Muscle of arm (tissue), 14 donors: ENCODE measurements at places on chromosomes 11 and 22.

DNA sequence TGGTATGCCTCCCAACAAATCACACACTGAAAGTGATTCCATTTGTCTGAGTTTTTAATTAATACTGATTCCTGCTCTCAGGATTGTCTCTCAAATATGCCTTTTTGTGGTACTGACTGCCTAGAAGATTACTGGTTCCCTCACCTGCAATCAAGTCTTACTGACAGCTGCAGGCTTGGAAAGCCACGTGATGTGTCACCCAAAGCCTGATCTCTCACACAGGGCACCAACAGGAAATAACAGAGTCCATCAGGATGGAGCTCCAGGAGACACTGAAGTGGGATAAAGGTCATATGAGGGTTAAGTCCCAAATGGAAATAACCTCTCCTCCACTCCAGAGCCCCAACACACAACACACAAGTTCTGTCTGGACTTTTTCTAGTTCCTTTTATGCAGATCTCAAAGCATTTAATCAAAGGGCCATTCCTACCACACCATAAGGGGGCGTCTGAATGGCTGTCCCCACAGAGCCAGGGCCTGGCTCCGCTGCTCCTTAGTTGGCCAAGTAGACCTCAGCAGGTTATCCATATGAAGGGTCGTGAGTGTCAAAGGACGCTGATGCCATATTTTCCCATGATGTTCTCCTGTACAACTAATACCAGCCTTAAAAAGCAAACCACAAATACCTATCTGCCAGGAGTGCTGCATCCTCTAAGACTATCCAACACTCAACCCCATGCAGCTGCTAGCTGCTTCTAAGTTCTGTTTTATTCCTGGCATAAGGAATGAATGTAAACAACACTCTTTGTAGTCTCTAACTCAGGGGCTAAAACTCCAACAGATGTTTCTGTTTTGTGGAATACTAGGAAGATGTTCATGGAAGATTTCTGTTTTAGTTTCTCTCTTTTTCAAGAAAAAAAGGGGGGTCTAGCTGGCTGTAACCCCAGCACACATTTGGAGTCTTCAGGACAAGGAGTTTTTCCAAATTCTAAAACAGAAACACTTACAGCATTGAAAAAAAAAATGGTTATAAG is 13.0 kb downstream of the SCUBE2 start:
- DNase-seq: peak; percentile 48

GRCh38 chr11:14835496-14836492 is 56.2 kb downstream of the CYP2R1 start:
- DNase-seq: no peak

GRCh38 chr11:3903207-3903896 is 47.9 kb downstream of the STIM1 start:
- DNase-seq: no peak

- peak; percentile 67 for DNase-seq
Observed at GRCh38 chr22:40193429-40194421, 16.0 kb downstream of the TNRC6B start.

DNA sequence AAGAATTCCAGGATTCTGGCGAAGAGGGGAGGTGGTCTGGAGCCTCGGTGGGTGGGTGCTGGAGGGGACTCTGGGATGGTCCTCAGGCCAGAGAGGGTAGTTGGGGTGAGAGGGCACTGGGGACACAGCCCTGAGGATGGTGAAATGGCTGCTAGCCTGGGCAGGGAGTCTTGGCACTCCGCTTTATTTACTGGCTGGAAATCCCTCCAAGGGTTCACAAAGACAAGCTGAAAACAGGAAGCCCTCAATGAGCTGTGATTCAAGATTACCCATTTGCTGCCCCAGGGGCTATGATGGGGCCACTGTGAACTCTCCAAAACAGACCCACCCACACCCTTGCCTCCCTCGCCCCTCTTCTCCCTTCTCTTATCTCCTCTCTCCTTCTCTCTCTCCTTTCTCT is 71.9 kb downstream of the FBXO7 start:
- DNase-seq: no peak

DNA sequence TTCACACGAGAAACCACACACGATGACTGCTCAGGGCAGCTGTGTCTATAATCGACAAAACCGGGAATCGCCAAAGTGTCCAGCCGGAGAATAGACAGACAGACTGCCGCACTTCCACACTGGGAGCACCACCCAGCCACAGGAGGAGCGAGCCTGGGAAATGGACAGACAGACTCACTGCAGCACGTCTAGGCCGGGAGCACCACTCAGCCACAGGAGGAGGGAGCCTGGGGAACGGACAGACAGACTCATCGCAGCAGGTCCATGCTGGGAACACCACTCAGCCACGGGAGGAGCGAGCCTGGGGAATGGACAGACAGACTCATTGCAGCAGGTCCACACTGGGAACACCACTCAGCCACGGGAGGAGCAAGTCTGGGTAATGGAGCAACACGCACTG is 137.2 kb downstream of the BRD1 start:
- DNase-seq: no peak

- no peak for DNase-seq
Observed at GRCh38 chr11:75356613-75357012, 5.2 kb upstream of the ARRB1 start.
